CD4-positive, CD25-positive, alpha-beta regulatory T cell (primary cell): ENCODE measurements at places on chromosomes 13 and 19.

DNA sequence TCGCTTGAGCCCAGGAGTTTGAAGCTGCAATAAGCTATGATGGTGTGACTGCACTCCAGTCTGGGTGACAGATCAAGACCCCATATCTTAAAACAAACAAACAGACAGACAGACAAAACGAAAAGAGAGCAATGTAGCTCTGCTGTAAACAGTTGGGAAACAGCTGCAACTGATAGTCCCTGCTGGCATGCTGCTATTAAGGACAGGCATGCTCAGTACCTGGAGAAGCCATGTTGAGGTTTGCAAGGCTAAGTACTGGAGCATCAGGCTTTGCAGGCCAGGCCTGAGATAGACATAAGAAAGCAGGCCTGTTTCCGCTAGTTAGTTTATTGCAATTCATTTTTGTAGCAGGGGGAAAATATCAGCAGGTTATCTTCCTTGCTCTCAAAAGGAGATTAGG is 16.2 kb upstream of the OBI1 start:
- no peak for DNase-seq

DNA sequence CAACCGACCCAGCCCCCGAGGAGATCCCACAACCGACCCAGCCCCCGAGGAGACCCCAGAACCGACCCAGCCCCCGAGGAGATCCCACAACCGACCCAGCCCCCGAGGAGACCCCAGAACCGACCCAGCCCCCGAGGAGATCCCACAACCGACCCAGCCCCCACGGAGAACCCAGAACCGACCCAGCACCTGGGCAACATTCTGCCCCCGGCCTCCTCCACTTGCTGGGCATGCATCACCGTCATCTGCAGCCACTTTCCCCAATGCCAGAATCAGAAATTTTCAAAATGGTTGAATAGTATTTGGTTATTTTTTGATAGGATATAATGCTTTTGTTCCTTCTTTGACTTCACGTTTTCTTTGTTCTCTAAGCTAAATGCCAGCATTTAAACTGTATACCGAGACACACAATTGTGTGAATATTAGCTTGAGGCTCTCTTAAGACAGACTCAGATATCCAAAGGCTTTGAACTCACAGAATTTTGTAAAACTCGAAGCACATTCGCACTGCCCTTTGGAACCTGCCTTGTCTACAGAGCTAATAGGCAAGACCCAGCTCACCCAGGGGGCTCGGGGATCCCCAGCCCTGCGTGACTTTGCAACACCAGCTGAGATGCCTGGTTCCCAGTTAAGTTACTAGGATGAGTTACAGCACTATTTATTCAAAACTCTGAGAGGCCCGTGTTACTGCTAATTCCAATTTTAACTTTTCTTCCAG is 15.5 kb upstream of the RASA3 start:
- no peak for DNase-seq

GRCh38 chr13:72751220-72751619 is 23.5 kb downstream of the BORA start:
- no peak for DNase-seq

- DNase-seq: no peak
Measured at GRCh38 chr13:65943708-65944107, 1286.4 kb downstream of the PCDH9 start.

DNA sequence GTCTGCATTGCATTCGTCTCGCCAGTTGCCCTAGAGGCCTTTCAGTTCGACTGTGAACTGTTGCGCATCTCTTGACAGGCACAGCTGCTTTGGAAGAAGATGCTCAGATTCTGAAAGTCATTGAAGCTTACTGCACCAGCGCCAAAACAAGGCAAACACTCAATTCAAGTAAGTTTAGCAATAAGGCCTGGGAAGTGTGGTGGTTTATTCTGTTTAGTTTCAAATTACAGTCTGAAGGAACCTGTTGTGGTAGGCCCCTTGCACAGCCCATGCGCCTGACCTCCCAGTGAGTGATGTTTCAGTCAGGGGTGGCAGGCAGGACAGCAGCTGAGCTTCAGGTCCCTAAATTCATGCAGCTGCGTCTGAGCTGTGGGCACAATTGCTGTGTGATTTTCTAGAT is 32.2 kb upstream of the TEX29 start:
- DNase-seq: no peak

DNA sequence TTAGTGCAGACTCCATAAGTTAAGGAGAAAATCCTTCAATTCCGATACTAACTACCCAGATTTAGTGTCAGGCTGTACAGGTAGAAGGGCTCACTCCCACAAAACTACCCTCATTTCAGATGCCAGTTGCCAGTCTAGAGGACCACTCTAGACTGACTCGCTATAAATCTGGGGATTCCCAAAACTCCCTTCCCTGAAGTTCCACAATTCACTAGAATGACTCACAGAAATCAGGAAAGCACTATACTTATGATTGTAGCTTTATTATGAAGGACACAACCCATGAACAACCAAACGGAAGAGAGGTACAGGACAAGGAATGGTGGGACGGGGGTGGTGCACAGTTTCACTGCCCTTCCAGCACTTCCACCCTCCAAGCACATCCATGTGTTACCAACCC is 321.2 kb downstream of the DIAPH3 start:
- DNase-seq: no peak

- DNase-seq: no peak
Measured at GRCh38 chr19:21841081-21841480, 5.1 kb upstream of the ZNF43 start.

GRCh38 chr13:22082030-22082429 is 411.2 kb downstream of the FGF9 start:
- DNase-seq: no peak

GRCh38 chr13:23643338-23644125 is 73.3 kb downstream of the TNFRSF19 start:
- no peak for DNase-seq

DNA sequence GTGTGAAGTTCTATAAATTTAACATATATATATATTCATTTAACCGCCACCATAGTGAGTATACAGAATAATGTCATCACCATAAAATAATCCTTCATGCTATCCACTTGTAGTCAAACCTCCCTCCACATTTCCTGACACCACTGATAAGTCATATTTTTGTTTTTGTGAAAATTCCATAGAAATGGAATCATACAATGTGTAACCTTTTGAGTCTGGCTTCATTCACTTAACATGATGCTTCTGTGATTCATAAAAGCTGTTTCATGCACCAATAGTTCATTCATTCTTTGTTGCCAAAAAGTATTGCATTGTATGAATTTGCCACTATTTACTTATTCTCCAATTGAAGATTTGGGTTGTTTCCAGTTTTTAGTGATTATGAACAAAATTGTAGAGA is 497.5 kb upstream of the PCDH20 start:
- DNase-seq: no peak

GRCh38 chr19:47350630-47351029 is 1.5 kb downstream of the DHX34 start:
- DNase-seq: no peak

DNA sequence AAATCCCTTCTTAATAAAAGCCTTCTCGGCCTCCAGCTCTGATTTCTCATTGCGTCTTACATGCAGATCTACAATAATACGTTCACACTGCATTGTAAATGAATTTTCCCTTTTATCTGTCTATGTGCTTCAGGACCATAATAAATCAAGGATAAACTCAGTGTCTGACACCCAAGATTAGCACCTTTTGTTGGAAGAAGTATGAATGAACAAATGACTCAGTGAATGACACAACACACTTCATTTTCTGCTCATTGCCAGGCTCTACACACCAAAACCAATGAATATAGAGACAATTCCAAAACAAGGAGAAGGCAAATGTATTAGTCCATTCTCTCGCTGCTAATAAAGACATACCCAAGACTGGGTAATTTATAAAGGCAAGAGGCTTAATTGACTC is 1224.4 kb downstream of the EFNB2 start:
- DNase-seq: no peak

- no peak for DNase-seq
Measured at GRCh38 chr13:64551755-64552154, 2678.4 kb downstream of the PCDH9 start.
